ENCODE measurements at places on chromosomes 13 and 19.

DNA sequence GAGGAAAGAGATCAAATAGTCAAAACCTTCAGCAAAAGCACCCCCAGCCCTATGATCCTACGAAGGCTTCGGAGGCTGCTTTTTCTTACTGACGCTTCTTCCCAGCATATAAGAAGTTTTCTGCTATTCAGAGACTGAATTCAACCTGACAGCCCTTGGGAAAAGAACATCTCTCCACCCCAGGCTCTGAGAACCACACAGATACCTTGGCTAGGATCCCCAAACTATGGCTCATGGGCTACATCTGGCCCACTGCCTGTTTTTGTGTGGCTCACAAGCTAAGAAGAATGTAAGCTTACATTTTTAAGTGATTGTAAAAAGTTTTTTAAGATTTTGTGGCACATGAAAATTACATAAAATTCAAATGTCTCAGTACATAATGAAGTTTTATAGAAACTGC lies 3.0 kb downstream of the SLC15A1 start:
- DNase-seq = no peak

DNA sequence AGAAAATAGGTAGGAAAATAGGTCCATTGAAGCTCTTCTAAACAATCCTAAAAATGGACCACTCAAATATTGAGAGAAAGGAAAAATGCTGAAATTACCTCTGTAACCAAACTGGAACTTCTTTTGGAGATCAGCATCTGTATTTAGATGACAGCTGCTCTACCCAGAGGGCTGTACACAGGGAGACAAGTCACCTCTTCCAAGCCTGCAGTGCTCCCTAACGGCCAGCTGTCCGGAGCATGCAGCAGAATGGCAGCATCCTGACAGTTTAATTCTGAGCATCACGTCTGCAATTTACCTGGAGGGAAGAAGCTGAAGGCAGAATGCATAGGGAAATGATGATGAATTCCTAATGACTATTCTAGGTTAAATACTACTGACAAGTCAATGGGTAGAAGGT lies 62.8 kb upstream of the DIAPH3 start:
- no peak for DNase-seq

DNA sequence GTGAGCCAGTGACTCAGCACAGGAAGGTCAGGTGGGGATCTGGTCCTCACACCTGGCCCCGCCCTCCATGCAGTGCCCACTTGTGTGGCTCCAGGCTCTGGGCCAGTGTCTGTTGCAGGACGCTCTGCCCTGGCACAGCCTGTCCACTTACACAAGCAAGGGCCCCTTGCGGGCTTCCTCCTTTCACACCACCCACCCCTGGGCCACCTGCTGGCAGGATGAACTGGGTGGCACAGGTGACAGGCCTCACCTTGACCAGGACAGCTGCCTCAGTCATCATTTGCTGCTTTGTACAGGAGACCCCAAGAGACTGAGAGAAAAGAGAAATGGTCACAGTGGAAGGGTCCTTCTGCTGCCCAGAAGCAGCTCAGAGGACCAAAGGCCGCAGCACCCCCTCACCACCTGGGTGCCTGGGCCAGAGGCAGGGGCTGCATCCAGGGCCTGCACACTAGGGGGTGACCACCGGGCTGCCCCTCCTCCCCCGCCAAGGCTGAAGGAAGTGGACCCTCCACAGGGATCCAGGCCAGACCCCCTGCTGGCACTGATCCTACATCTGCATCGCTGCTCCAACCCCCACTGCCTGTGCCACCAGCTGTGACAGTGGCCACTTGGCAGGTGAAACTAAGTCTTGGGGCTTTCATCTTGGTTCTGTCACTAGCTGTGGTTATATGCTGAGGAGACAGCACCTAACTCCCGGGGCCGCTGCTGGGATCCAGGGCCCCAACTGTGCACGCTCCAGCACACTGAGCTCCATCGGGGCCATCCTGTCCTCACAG lies 110.3 kb downstream of the TUBA3C start:
- no peak for DNase-seq

DNA sequence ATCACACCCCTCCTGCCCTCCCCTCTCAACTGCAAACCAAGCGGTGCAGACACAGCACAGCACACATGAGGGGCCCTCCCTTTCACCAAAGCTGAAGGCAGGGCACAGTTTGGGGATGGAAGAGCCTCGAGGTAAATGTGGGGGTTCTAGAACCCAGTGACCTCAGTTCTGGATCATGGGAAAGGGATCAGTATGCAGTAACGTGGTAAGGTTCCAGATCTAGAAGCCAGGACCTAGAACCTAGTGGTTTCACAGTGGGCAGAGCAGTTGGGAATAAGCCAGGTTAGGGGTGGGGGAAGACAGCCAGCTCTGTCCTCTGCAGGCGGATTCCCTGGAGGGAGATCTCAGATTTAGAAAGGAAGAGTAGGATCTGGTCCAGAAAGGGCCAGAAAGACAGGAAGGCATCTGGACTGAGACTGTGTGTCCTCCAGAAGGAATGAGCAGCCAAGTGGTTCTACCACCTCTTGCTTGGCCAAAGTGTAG lies 3.1 kb downstream of the FTL start:
- DNase-seq = no peak

- no peak for DNase-seq
Measured at GRCh38 chr13:22200440-22200839, 529.6 kb downstream of the FGF9 start.

DNA sequence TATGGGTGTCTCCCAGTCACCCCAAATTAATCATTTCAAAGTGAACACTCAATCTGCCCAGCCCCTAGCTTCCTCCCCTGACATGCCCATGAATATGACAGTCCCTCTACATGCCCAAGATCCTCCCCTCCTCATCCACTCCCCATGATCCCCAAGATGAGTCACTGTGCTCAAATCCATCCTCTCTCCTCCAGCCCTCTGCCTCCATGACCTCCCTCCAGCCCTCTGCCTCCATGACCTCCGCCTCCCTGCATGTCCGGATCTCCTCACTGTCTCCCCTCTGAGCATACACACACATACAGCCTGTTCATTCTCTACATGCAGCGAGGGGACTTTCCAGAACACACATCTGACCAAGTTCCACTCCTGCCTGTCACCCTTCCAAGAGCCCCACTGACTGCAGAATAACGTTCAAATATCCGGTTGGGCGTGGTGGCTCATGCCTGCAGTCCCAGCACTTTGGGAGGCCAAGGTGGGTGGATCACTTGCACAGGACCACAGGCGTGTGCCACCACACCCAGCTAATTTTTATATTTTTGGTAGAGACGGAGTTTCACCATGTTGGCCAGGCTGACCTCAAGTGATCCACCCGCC lies 18.4 kb upstream of the FEM1A start:
- DNase-seq = no peak

DNA sequence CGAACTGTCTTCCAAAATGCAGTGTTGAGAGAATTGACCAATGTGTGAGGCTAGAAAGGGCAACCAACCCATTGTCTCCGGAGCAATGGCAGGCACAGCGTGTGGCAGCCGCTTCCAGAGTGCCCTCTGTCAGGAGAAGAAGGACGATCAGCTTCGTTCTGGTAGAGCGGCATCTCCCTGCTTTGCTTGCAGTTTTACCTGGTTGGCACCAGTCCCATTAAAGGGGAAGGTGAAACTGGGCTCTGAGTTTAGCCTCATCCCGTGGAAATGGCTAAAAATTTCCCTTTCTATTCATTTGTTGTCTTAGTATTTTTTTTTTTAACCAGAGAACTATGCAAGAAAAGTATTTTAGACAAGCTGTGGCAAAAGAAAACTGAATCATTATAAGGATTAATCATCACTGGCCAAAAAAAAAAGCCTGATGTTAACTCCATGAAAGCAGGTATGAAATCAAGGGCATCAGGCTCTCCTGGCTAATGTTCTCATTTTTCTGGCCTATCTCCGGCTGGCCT lies 81.5 kb upstream of the SLC7A1 start:
- no peak for DNase-seq

- no peak for DNase-seq
Measured at GRCh38 chr13:111203736-111204389, 88.8 kb downstream of the ARHGEF7 start.

All from stimulated activated CD8-positive, alpha-beta memory T cell treated with anti-CD3 and anti-CD28 coated beads, Interleukin-2, amount 100 ng/mL, for 1 hour (primary cell).